Upper lobe of left lung (tissue), 6 donors: ENCODE measurements at places on chromosomes 6 and 20.

DNA sequence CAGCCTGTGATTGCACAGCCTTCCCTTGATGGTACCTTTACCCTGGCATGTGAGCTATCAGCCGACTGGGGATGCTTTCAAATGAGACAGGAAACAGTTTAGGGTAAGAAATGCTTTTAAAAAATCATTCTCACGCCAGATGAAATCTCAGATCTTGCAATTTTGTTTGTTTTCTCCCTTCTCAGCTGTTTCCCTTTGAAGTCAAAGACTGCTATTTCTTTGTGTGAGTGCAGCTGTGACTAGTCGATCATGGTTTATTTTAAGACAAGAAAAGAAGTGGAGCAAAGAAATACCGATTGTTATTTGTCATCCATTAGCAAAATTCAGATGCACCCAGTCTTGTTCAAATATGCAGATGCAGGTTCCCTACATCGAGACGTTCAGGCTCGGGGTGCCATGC lies 489.7 kb downstream of the QKI start:
- DNase-seq: no peak

GRCh38 chr20:62246872-62247652 lies 8.7 kb downstream of the OSBPL2 start:
- no peak for DNase-seq

GRCh38 chr6:167644412-167645132 lies 182.1 kb upstream of the AFDN start:
- DNase-seq: no peak

GRCh38 chr20:48308882-48309281 lies 518.9 kb downstream of the PREX1 start:
- no peak for DNase-seq

GRCh38 chr6:162728706-162729105 lies 932 bp downstream of the PACRG start:
- no peak for DNase-seq

DNA sequence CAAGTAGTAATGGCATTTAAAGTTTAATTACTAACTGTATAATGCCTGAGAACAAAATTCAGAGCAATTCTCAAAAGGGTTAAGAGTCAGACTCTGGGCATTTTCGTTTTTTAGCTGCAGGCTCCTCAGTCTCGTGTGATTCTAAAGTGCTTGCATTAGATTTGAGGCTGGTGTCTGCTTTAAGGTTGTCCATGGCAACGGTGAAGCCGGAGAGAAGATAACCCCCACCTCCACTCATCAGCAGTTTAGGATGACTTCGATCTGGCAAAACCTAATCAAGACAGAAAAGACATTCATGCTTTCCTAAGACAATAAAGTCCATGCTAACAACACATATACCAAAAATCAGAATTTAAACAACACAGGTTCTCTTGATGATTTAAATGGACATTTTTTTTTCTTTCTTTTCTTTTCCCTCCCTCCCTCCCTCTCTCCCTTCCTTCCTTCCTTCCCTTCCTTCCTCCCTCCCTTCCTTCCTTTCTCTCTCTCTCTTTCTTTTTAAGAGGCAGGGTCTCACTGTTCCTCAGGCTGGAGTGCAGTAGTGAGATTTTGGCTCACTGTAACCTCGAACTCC lies 11.8 kb downstream of the TRMT6 start:
- DNase-seq: no peak

- DNase-seq: no peak
Measured at GRCh38 chr20:40797425-40797824, 108.4 kb upstream of the MAFB start.
